ENCODE measurements at places on chromosomes 2 and 18.
A peak's percentile ranks its signal among the peaks of the same experiment; 100 is the strongest.

DNA sequence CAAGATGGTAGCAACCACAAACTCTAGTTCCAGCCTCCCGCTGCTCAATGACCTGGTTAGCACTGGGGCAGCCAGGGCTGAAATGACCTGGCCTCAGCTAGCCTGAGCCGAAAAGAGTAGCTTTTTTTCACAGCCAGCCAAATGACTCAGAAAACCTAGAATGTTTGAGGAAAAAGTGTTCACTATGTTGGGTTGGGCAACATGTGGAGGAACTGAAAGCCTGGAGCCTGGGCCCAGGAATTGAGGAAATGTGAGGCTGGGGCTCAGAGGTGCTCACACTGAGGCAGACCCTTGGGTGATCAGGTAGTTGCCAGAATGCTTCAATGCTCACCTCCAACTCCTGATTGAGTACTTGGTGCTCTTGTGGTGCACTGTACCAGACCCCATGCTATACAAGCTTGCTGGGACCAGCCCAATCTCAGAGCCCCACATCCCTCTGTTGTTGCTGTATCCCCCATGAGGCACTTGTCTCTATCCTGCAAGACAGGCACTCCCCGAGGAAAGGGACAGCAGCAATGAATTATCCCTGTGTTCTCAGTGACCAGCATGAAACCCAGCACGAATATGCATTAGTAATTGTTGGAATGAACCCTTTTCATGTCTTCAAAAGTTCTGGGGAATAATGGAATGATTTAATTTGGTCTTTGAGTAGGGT is 116.2 kb downstream of the USP34 start:
- no peak for DNase-seq

GRCh38 chr2:23707096-23707495 is 219.8 kb downstream of the ATAD2B start:
- DNase-seq, result no peak

GRCh38 chr2:240556553-240557100 is 1.2 kb downstream of the ANKMY1 start:
- DNase-seq, result peak; percentile 62

DNA sequence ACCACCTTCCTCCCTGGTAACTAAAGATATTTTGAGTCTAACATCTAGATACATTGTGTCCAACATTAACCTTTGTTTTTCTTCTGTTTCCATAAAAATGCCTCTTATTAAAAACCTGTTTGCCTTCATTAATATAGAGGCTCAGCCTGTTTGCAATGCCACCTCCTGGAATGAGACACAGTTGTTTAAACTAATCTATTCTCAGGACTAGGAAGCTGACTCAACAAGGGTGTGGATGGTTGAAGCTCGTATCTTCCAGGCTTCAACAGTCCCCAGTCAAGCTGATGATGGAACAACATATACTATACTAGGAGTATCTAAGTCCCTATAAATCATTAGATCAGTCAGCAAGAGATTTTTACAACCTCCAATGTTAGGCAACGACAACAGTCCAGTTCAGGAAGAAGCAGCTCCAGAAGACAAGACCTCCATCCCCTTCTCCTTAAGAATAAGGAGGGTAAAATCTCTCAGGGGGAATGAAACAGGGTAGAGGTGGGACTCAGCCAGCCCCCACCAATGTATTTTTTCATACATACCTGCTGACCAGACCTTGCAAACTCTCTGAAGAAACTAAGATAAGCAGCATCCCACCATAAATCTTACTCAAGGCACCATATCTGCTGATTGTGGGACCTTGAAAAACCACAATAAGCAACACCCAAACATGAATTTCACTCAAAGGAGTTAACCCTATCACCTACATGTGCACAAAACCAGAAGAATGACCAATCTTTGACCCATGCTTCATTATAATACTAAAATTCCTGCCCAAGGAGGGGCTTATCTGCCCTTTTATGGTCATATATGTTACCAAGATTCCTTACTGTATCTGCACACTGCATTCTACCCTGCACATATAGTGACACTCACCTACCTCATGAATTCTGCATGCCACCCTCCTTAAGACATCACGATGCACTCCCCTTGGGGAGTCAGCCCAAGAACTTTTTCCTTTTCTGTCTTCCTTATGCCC is 21.4 kb downstream of the ZNF24 start:
- no peak for DNase-seq

DNA sequence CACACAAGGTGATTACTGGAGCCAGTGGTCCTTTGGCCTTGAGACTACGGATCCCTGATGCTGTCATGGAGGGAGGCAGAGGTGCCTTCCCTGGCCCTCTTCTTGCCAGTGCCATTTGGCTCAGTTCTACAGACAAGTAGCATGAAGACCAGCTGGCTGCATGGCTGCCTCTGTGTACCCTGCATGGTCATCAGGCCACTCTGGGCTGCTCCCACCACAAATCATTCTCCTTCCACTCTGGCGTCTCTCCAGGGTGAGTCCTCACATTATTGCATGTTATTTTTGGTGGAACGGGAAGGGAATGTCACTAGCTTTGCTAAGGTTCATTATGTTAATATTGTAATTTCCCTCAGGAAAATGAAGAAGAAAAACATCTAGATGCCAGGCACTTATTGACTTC is 229.8 kb downstream of the VAPA start:
- DNase-seq, result no peak

DNA sequence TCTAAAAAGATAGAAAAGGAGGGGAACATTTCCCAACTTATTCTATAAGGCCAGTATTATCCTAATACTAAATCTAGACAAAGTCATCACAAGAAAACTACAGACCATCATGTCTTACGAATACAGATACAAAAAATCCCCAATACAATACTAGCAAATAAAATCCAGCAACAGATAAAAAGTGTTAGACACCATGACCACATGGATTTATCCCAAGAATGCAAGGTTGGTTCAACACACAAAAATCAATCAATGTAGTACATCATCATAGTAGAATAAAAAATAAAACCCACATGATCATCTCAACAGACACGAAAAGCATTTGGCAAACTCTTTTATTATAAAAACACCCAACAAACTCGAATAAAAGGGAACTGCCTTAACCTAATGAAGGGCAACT is 18.5 kb downstream of the SLC66A2 start:
- DNase-seq, result no peak

GRCh38 chr2:189092936-189093335 is 86.6 kb downstream of the COL5A2 start:
- DNase-seq, result no peak

DNA sequence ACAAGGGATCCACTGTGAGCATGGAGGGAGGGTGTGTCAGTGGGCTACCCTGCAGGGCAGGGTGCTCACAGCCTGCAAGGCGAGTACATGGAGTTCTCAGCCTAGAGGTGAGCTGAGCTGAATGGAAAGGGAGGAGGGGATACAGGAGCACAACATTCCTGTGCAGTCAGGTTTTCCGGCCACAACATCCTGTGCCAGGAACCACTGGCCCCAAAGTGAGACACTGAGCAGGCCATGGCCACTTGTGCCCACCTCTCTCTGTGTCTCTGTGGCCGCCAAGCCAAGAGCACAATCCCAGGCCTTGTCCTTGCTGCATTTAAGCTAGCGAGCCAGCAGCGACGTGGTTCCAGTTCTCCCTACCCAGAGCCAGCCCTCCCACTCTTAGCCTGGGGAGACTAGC is 6.1 kb downstream of the DOK1 start:
- DNase-seq, result no peak

DNA sequence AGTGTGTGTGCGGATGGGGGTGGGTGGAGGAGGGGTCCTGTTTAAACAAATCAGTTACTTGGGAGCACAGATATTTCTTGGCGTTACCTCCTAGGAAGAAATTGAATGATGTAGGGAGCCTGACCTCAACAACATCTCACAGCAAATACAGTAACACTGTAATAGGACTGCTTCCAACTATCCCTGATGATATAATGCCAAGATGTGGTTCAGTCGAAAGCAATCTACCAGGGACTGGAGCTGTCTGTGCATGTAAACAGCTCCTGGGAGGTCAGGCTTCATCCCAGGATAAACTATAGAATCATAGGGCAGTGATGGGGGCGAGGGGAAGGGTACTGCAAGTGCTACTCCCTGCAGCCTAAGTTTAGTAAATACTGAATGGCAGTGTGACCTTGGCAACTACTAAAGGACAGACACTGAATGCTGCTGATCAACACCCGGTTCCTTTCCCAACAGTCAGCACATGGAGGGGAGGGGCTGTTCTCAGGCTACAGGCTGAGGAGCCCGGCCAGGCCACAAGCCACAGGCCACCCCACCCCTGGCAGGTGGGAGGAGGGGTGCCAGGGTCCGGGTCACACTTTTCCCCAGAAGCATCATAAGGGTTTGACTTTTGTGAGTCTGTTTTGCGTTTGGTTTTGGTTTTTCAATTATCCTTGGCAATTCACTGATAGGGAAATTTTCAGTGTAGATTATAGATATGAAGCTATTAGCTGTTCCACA is 85.3 kb upstream of the ZNF397 start:
- DNase-seq, result no peak

Data from stimulated activated CD4-positive, alpha-beta T cell treated with anti-CD3 and anti-CD28 coated beads, Interleukin-12 subunit alpha, Interleukin-12 subunit beta, amount 100 ng/mL, for 24 hours (primary cell).